ENCODE measurements at places on chromosomes 6 and 20.

DNA sequence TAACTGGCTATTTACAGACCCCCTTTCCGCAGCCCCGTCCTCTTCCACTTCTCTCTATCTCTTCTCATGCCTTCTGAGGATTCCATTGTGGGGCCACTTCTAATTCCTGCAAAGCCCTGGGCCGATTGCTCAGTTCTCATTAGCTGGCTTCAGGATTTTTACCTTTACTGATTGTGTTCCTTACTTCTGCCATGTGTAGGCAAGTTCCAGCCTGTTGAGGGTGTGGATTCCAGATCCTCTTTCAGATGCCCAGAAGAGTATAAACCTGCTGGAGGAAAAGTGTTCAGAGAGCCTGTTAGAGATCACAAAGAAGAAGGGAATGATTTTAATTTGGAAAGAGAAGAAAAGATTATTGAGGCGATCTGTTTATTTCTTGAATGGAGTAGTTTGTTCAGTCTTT lies 5.4 kb downstream of the DSE start:
- DNase-seq, result no peak

- no peak for DNase-seq
These were observed 7.6 kb downstream of the SLC44A4 start for GRCh38 chr6:31871046-31871659.

DNA sequence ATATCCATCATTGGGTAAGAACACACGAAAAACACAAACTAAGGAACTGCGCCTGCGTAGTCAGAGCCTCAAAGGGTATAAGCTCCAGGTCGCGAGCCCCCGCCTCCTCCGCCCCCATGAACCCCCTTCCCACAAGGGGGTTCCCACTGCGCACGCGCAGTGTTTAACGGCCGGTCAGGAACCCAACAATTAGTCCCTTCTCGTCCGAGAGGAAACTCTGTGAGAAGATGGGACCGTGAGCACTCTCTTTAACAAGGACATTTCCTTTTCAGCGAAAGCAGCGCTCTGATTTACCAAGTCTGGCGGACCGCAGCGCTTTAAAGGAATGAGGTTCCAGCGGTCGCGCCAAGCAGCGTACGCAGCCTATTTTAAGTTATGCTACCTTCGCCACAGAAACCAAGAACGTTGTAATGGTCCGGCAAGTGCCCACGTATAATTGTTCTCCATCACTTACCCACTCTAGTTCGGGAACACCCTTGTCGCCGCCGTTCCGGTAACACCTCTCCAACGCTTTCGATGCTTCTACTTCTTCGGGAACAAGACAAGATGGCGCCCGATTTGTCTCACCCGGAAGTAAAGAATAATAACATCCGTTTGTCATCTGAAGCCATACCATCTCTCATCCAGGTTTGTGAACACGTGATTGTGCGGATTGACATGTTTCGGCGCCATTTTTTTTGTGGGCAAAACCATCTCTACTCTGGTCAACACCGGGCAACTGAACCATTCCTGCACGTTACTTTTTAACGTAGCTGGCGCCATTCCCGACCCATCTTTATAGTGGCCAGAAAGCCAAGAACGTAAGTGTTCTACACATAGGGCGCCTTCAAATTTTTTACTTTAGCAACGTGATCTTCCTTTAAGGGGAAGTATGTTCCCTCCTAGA lies at the start of gene PNISR:
Gene PNISR (minus strand): TSS at position 548 of the 886 bp plus-strand sequence. CDS start 10,649 bp downstream, outside the sequence.
- peak; percentile 81 for DNase-seq

- no peak for DNase-seq
These were observed 47.0 kb downstream of the FBXL4 start for GRCh38 chr6:98900706-98901105.

GRCh38 chr6:122153557-122153956 lies 245.9 kb upstream of the HSF2 start:
- no peak for DNase-seq

DNA sequence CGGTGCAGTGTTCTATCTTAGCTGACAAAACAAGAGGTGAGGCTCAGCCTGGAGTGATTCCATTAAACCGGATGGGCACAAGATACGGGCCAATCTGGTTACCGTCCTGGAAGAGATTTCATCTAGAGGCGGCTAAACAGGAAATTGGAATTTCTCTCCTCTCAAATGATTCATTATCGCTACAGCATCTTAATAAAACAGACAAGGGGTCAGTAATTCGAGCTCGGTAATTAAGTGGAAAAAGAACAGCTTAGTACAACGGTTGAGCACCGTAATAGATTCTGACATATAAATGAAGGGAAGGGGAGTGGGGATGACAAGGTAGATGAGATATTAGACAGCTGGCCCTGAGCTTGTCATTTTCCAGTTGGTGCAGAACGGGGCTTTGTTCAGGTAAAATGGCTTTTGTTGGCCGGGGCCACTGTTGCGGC lies 137.2 kb downstream of the EDN3 start:
- DNase-seq, result no peak

GRCh38 chr6:118678866-118679265 lies 27.5 kb upstream of the CEP85L start:
- no peak for DNase-seq

- DNase-seq, result no peak
These were observed 516.8 kb downstream of the BCKDHB start for GRCh38 chr6:80623066-80623815.

DNA sequence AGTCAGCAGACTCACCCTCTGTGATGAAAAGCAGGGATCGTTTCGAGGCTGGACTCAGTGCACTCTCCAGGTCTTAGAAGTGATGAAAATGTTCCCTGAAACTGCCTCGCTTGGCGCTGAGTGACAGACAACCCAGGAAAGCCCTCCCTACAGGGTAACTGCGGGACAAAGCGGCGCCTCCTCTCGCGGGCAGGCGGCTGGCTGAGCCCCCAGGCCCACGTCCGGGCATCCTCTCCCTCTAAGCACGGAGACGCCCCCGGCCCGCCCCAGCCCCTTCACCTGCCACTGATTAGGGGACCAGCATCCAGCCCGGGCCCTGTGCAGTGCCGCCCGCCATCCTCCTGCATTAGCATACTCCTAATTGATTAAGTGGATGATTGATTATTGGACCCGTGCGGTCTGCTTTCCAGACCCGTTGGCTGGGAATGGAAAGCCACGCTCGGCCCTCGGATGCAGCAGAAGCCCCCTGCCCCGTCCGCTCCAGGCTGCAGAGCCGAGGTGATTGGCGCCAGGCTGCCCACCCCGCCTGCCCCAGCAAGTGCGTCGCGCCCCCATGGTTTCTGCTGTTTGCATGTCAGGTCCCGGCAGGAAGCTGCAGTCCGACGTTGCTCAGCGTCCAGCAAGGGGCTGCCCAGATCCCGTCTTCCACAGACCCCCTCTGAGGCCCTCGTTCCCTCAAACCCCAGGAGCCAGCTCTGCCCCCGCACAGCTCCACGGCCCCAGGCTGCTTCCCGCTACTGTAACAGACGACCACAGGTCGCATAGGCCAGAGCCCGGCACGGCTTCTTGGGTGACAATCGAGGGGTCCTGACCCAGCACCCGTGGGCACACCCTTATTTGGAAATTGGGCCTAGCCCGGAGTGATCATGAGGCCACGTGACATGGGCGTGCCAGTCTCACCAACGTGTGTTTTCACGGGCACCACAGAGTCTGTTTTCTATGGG lies 131.6 kb downstream of the DLL1 start:
- DNase-seq, result no peak

DNA sequence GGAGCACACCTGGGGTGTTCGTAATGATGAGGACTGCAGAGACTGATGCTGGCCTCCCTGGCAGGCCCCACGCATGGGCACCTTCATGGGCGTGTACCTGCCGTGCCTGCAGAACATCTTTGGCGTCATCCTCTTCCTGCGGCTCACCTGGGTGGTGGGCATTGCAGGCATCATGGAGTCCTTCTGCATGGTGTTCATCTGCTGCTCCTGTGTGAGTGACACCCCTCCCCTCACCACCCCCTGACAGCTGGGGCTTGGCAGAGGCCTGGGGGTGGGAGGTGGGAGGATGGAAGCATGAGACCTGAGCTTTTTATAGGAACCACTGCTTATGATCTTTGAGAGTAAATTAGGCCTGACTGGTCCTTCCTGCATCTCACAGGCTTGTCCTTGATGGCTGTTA lies 6.7 kb downstream of the SLC12A5 start:
- DNase-seq, result no peak

DNA sequence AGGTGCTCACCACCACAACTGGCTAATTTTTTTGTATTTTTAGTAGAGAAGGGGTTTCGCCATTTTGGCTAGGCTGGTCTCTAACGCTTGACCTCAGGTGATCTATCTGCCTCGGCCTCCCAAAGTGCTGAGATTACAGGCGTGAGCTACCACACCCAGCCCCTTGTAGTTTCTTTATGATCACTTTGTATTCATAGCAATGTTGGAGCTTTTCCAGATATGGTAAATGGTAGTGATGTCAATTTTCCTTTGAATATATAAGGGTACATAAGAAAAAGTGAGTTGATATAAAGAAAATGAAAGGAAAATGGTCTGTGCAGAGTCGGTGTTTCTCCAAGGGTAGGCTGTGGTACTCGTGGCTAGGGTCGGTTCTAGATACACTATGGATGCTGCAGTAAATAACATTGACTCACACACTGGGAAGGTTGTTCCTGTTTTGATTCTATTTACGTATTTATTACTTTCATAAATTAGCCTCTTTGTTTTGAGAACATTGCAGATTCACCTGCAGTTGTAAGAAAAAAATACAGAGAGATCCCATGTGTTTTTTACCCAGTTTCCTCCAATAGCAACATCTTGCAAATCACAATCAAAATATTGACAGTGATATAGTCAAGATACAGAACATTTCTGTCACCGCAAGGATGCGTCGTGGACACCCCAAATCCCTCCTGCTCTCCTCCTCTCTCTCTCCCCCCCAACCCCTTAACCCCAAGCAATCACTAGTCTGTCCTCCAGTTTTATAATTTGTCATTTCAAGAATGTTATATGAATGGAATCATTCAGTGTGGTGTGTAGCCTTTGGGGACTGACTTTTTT lies 2.5 kb downstream of the ZNF831 start:
- DNase-seq, result no peak

- DNase-seq, result no peak
These were observed 207.0 kb downstream of the THBS2 start for GRCh38 chr6:169046483-169047192.

DNA sequence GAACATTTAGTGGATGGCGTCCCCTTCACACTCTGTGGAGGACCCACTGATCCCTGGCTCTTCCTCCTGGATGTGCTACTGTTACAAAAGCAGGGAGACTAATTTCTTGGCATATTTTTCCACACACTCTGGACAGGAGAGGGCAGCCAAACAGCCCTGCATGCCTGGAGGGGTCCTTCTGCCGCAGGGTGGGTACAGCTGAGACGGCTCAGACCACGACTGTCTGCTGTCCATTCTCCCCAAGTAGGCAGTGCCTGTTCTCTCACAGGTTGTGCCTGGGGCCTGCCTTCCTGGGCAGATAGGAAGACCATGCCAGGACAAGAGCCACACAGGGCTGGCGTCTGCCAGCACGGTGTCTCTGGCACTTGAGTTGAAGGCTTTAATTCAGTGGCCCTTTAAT lies 260.1 kb downstream of the FOXC1 start:
- DNase-seq, result no peak

DNA sequence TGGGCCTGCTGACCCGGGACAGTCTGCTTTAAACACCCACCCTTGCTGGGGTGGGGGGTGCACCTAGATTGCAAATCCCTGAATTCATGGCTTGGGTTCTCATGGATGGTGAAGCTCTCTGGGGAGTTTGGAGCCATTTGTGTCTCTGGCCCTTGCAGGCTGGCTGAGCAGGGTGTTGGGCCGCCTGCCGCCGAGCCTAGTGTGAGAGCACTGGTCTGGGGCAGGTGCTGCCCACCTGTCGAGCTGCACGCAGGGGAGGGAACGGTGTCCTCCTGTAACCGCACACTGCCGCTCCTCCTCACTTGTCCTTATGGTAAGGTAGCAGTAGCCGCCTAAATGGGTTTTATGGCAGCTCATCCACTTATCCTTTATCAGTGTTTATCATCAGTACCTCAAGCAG lies 143.9 kb downstream of the DTNBP1 start:
- no peak for DNase-seq

GRCh38 chr6:116925088-116925794 lies 48.2 kb downstream of the RFX6 start:
- DNase-seq, result no peak

GRCh38 chr6:83546636-83547035 lies 34.3 kb downstream of the PRSS35 start:
- no peak for DNase-seq

DNA sequence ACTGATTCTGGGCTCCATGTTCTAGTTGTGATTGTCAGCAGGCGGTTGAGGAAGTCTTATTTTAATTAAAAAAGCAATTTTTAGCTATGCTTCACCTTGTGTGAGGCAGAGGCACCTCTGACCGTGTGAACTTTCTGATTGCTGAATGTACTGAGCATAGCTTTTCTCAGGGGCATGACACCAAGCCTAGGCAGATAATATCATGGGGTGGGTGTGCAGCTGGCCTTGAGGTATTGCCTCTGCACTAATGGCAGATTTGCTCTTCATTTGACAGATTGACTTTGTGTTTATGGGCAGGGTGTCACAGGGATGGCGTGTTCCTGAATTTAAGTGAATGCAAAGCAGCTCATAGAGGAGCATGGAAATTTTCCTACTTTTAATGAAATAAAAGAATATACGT lies 19.6 kb downstream of the CTNNBL1 start:
- DNase-seq, result no peak

DNA sequence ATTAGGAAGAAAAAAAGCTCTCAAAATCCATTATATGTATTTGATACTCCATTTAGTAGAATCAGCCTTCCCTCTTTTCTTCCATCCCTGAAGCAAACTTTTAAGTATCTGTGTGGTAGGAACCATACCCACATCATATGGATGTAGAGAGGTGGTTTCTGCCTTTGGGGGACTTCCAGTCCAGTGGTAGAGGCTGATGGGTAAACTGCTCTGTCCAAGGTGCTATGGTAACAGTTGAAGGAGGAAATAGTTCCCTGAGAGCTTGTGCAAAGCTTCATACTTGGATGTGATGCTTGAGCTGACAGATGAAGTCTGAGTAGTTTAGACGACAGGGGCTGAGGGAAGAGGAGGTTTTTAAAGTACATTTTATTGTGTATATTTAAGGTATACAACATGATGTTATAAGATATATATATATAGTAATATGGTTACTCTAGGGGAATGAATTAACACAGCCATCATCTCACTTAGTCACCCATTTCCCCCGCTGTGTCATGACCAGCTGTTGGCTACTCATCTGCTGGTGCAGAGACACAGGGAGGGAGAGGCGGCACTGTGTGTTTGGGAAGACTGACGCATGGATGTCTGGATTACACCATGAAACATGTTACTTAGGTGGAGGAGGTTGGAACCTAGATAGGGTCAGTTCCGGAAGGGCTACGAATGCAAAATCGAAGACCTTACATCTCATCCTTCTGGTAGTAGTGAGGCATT lies 185.2 kb downstream of the FARS2 start:
- DNase-seq, result no peak

DNA sequence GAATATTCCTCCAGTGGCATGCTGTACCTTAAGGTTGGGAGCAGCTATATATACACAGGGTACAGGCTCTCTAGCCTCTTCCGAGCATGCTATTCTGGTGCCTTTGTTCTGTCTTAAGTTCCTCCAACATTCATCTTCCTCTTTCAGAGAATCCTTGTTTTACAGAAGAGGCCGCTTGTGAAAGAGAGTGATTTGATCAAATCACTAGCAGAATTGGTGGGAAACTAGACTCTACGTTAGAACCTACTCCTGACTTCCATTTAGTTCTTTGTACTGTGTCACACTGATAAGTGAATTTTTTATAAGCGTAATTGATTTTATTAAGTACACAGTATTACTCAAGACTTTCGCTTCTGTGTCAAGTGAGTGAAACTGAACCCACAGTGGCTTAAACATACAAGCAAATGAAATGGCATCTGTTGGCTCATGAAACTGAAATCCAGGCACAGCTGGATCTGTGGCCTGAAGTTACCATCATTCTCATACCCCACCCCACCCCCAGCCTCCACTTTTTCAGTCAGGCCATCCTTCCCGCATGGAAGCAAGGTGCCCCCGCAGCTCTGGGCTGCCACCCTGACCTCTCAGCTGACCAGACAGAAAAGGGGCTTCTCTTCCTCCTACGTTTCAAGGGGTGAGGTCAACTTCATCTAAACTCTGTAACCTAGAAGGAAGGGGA lies 102.3 kb downstream of the RPP40 start:
- DNase-seq, result no peak

Measured in stimulated activated CD4-positive, alpha-beta T cell treated with anti-CD3 and anti-CD28 coated beads, TNF-alpha, amount 100 ng/mL, for 4 hours (primary cell).